Hematopoietic multipotent progenitor cell treated with erythropoietin and hydrocortisone succinate and interleukin-3 and kit ligand, for 6 days (in vitro differentiated cells): ENCODE measurements at places on chromosomes 1 and 21.

DNA sequence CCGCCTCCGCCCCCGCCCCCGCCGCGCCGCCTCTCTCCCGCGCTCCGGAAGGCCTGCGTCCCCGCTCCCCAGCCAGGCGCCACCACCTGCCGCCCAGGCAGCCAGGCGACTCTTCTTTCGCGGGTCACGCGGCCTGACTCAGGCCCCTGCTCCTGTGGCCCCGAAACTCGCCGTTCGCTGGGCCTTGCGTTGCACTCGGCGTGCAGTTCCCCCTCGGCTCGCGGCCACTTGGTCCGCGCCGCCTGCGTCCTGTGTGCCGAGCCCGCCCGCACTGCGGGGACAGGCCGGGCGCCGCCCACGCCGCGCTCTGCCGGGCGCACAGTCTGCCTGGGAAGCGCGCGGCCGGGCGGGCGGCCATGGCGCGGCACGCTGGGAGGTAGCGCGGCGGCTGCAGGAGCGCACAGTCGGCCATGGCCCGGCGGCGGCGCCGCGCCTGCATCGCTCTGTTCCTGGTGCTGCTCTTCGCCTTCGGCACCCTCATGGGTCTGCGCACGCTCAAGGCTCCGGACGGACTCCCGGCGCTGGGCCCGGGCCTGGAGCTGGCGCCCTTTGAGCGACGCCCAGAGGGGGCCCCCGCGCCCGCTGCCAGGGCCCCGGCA is at the start of gene MANEAL:
Gene MANEAL (plus strand): TSS at position 75 of the 599 bp plus-strand sequence. CDS start 336 bp downstream, at position 411.
- peak; percentile 69 for DNase-seq

GRCh38 chr1:226634611-226635246 is 86.2 kb downstream of the STUM start:
- DNase-seq: no peak

DNA sequence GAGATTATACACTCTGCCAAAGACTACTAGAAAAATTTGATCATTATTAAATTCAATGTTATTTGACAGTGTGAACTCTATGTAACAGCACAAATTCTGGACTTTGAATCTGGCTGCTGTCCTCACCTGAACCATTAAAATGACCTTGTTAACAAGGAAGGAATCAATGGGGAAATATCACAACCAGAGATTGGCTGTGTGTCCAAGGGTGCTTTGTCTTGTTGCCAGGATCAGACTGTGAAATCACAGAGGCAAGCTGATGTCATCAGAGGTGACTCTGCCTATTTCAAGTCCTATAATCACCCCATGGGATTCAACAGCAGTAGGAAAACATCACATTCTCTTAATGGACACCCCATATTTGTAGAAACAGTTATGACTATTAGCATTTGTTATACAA is 46.8 kb downstream of the ADAMTS5 start:
- DNase-seq: no peak

DNA sequence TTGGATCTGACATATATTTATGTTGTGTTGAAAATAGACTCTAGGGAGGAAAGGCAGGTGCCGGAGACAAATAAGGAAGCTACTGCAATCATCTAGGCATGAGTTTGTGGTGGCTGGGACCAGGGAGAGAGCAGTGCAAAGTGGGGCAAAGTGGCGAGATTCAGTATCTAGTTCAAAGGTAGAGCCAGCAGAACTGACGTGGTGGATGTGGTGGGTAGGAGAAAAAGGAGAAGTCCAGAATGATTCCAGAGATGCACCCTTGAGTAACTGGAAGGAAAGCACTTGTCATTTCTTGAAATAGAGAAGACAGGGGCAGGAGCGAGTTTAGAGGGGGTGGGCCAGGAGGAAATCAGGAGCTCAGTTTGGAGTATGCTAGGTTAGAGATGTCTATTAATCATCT is 275.2 kb downstream of the KAZN start:
- no peak for DNase-seq
